ENCODE measurements at places on chromosomes 4 and X.

DNA sequence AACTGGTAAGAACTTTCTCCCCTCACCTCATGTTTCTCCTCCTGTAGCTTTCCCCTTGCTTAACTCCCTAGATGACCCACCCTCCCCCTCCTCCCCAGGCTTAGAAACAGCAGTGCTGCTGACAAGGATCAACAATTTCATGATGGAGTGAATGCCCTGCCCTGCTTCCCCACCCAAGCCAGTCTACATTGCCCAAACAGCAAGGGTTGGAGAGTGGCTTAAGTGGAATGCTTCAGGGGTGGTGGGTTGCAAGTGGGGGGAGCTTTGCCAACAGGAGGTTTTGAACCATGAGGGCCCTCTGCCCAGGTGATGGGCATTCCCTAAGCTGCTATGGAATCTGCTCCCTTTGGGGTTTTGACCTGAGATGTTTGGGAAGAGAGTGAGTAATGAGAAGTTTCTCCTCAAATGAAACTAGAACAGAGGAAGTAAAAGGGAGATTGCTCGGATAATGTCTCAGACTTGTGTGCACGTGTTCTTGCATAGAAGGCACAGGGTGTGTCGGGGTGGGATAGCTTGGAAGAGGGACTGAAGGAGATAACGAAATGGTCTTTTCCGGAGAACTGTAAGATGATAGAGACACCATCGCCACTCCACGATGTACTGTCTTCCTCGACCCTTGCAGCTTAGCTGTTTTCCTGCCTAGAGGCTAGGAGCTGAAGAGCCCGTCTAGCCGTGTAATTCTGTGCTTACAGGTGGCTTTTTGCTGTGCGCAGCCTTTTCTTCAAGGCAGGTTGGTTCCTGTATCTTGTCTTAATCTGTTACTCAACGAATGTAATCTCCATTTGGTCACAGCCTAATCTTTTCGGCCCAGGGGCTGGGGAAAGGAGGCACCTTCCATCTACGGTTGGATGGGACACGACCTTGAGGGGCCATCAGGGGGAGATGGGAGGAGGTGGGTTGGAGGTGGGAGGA lies 10.1 kb downstream of the GDPD2 start:
- no peak for DNase-seq

DNA sequence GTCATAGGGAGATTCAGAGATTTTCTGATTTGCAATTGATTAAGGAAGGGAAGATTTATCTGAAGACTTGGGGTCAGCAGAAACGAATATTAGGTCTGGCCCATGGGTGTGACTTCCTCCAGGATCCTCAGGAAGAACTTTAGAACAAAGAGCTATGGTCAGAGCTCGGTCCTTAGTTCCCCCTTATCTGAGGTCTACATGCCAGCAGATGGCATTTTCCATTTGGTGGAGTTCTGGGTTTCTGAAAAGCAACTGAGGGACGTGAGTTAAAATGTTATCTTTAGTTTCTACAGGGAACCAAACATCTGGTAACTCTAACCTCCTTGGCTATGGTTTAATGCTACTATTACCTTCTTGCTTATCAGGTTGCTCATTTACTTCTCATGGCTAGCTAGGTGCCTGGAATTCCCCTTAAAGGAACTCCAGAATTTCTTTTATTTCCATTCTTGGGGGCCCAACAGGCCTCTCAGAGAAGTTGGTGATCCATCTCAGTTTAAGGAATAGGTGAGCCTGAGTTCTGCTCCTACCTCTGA lies 40.7 kb downstream of the KLF3 start:
- no peak for DNase-seq

DNA sequence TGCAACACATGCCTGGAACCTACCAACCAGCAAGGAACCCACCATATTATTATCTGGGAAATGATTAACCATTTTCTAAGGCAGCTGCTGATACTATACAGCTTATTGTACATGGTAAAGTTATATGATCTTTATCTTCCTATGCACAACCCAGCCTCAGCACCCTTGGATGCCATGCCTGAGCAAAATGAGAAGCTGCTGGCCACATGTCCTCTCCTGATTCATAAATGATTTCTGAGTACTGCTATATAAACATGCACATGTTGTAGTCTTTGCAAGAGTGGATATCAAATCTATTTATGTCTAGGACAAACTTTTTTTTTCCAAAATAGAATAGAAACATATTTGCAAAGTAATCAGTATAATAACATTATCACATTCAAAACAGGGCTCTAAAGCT lies 1043.6 kb downstream of the CCSER1 start:
- DNase-seq, result no peak

DNA sequence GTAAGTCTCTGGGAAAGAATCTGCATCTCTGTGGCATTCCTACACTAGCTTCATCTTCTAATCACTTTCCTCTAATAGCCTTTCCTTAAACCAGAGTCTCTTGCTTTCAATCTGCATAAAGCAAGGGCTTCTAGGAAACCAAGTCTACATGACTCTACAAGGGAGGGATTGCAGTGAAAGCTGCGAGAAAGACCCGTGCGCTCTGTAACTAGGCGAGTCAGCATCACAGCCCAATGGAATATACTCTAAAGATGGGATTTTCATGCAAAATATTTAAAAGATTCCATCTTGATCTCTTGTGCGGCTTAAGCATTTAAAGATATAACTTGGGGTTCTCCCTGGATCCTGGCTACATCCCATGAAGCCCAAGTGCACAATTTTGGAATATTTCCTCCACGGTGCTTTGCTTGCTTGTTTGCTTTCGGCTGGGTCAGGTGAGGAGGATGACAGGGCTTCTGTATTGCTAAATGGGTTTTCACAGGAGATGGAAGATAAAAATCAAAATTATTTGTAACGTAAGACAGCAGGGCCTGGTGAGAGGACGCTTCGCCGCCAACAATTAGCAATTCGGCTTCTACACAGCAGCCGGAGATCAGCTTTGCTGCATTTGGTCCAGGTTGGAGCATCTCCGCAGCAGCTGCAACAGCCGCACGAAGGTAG lies 687 bp upstream of the GRIA2 start:
- no peak for DNase-seq

GRCh38 chr4:60605646-60606354 lies 594.3 kb upstream of the ADGRL3 start:
- DNase-seq, result no peak
